ENCODE measurements at places on chromosomes 4 and X.

GRCh38 chrX:1205681-1206611 is 6.5 kb downstream of the CRLF2 start:
- no peak for DNase-seq

DNA sequence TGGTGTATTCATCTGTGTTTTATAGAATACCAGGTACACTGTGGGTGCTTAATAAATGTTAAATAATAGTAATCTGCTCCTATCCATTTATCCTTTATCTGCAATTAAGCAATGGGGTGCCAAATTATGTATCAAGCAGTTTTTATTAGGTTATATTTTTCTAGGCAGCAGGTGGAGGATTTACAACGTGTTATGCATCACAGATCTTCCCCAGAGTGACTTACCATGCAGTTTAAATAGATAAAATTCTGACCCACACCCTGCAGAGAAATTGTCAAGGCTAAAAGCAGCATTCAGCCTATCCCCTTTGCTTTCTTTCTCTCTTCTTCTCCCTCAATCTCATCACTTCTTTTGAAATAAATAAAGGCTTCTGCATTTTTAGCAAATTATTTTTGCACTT is 306.4 kb downstream of the CXXC4 start:
- no peak for DNase-seq

DNA sequence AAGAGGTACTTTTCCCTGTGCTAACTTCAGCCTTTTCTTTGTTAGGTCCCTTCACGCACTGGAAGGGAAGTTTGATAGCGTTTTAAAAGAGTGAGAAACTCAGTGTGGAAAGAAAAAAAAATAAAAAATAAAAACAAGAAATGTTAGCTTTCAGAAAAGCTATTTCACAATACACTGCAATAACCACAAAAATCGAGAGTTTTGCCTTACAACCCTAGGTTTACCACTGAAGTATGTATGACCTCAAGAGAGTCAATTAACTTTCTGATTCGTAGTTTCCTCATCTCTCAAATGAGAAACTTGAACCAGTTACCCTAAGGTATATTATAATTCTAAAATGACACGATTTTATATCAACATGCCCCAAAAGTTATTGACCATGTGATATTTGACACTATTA is 93.9 kb upstream of the JADE1 start:
- DNase-seq, result no peak

DNA sequence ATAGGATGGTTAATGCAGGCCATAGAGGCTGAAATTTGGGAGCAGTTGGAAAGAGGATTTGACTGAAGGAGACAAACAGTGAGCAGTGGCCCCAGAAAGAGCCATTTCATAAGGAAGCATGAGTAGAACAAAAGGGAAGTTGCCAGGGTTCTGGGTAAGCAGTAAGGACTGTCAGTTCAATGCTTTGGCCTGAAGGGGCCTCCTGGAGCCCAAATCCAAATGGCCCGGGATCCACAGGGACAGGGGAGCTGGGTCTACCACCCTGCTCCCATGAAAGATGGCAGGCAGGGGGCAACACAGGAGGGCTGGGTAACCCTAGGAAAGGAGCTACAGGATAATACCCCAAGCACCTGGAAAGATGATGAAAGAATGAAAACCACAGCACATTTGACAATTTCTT is 4.1 kb upstream of the INTS6L start:
- peak; percentile 75 for DNase-seq

DNA sequence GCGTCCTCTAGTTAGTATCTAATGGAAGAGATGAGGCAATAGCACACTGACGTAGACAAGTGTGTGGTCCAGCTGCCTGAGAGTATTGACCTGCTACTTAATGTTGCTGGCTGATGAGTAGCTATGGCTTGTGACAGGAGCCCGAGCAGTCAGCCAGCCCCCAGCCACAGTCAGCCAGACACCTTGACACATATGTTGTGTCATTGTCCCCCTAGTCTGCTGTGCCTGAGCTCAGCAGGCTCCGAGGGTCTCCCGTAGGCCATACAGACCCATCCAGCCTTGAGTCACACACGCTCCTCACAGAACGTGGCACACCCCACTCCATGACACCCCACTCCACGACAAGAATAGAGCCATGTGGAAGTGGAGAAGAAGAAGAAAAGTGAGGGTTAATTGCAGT is 362.1 kb downstream of the UNC5C start:
- no peak for DNase-seq

DNA sequence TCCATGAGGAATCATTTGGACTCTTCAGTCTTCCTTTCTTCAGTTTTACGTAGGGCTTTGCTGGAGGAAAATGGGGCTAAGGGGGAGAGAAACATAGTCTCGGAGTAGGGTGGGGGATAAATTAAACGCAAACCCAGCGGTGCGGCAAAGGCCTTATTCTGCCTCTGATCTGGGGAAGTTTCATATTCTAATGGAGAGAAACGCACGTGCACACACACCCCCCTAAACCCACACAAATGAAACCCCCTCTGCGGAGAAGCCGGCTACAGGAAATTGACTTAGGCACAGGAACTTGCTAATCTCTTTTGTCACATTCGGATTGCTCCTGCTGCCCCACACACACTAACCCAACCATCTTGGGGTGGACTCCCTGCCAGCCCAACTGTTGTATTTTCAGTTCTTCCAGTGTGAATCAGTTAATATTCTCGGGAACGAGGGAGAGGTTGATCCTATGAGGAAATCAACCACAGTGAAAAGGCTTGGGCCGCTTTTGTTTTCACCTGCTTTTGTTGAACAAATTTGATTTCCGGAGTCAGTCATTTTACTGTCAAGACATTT is at the start of gene RHOH:
RHOH (plus strand) TSS at position 308 of the 558 bp plus-strand sequence. CDS start 46,356 bp downstream, outside the sequence.
- peak; percentile 72 for DNase-seq

DNA sequence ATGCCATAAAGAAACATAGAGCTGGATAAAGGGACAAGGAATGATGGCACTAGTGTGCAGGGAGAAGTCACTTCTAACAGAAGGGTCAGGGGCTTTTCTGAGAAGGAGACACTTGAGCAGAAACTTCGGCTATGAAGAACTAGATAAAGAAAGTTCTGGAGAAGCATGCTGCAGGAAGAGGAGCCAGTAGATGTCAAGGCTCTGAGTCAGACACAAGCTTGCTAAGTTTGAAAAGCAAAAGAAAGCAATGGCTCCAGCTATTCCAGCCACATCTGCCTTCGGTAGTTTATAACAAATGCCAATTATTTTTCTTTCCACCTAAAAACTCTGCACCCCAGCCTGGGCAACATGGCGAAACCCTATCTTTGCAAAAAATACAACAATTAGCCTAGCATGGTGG is 7.5 kb downstream of the NUDT6 start:
- no peak for DNase-seq

GRCh38 chr4:101334963-101335572 is 12.3 kb downstream of the PPP3CA start:
- peak; percentile 83 for DNase-seq

DNA sequence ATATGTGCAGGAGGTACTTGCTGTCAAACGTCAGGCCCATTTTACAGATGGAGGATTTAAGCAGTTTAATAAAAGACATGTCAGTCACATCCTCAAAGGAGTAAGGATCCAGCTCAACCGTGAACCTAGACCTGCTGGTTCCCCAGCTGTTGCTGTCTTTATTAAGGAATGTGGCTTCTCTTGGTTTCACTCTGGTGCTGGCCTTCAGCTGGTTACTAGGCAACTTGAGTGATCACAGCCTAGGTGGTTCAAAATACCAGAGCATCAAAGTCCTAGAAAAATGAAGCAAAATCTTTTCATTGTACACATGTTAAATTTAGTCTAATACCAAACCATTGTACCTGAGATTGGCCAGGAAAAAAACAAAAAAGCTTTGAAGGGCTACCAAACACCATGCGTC is 32.7 kb upstream of the GLRA2 start:
- peak; percentile 29 for DNase-seq

- DNase-seq, result peak; percentile 25
These were observed 1233.3 kb upstream of the PABPC4L start for GRCh38 chr4:135434936-135435335.

- no peak for DNase-seq
These were observed 319.0 kb downstream of the STK32B start for GRCh38 chr4:5370286-5370685.

DNA sequence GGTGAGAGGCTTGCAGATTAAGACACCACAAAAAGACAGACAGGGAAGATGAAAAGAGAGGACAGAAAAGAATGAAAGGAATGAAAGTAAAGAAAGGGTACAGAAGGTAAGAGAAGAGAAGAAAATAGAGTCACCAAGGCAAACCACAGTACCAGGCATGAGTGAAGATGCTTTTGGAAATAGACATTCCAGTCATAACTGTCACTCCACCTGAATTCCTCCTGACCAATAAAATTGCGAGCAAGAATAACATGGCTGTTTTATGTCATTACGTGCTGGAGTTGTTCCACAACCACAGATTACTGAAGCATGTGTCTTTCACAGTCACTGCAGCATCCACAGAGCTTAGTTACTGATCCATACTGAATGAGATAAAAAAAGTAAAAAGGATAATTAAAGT is 864.9 kb upstream of the SLIT2 start:
- DNase-seq, result no peak

- DNase-seq, result no peak
These were observed 287.4 kb downstream of the SMARCA1 start for GRCh38 chrX:129235903-129236302.

GRCh38 chr4:36640876-36641275 is 359.5 kb downstream of the DTHD1 start:
- no peak for DNase-seq

- no peak for DNase-seq
These were observed 40.6 kb downstream of the CHRDL1 start for GRCh38 chrX:110755061-110755460.

- no peak for DNase-seq
These were observed 29.0 kb downstream of the RNF212 start for GRCh38 chr4:1084394-1084793.

- no peak for DNase-seq
These were observed 39.0 kb upstream of the CD99 start for GRCh38 chrX:2652106-2652505.

DNA sequence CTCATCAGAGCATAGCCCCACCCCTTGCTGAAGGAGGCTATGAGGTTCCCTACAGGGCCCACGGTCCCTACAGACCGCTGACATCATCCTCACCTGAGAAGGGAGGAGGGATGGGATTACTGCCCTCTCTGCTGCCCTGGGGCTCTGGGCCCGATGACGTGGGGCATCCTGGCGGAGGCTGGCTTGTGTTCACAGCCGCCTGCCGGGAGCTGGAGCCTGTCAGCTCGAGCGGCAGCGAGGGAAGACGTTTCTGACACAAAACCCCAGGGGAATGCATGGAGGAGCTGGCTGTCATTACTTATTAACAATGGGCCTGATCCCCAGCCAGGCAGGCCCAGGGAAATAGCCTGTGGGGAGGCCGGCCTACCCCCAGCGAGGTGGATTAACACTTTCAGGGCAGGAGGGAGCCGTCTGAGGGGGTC is 106.6 kb upstream of the ATP6AP2 start:
- DNase-seq, result no peak

- DNase-seq, result peak; percentile 72
These were observed 2.7 kb downstream of the GASK1B start for GRCh38 chr4:158169931-158170690.

- DNase-seq, result no peak
These were observed 388.7 kb downstream of the FAT4 start for GRCh38 chr4:125703443-125703842.

GRCh38 chr4:80538276-80538926 is 202.9 kb downstream of the CFAP299 start:
- no peak for DNase-seq

GRCh38 chrX:97060020-97060419 is 176.3 kb downstream of the RPA4 start:
- no peak for DNase-seq

DNA sequence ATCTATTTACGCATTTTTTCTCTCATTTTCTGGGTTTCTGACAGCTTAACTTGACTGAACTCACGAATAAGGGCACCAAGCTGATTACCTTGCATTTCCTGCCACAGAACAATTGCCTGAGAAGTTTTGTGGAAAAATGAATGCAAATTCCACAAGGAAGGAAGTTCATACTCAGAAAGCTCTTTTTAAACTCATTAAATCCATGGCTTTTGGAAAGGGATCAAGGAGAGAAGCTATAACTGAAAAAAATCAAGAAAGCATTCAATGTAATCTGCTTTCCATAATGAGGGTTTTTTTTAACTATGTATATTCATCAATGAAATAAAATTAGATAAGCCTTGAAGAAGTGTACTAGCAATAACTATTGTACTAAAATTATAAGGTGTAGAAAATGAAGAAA is 252.5 kb downstream of the GPM6A start:
- no peak for DNase-seq

GRCh38 chr4:146105464-146105863 is 70.1 kb upstream of the LSM6 start:
- DNase-seq, result peak; percentile 17

DNA sequence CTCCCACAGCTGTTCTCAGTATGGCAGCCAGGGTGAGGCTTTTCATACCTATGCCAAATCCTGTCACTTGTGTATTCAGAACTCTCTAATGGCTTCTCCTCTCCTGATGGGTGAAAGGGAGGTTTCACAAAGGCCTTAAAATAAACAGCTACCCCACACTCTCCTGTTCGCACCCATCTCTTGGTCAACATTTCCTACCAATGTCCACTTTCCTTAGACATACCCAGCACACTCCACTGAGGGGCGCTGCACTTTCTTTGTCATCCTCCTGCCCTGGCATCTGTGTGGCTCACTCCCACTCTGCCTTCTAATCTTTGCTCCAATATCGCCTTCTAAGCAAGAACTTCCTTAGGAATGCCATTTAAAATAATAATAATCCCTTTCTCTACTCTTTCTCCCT is 313.3 kb downstream of the PPP3CA start:
- peak; percentile 13 for DNase-seq

GRCh38 chr4:124019749-124020549 is 623.4 kb downstream of the SPRY1 start:
- DNase-seq, result no peak

- no peak for DNase-seq
These were observed 64.7 kb upstream of the BTC start for GRCh38 chr4:74858921-74859562.

- DNase-seq, result peak; percentile 25
These were observed 182.6 kb downstream of the GABRB1 start for GRCh38 chr4:47213971-47214370.

DNA sequence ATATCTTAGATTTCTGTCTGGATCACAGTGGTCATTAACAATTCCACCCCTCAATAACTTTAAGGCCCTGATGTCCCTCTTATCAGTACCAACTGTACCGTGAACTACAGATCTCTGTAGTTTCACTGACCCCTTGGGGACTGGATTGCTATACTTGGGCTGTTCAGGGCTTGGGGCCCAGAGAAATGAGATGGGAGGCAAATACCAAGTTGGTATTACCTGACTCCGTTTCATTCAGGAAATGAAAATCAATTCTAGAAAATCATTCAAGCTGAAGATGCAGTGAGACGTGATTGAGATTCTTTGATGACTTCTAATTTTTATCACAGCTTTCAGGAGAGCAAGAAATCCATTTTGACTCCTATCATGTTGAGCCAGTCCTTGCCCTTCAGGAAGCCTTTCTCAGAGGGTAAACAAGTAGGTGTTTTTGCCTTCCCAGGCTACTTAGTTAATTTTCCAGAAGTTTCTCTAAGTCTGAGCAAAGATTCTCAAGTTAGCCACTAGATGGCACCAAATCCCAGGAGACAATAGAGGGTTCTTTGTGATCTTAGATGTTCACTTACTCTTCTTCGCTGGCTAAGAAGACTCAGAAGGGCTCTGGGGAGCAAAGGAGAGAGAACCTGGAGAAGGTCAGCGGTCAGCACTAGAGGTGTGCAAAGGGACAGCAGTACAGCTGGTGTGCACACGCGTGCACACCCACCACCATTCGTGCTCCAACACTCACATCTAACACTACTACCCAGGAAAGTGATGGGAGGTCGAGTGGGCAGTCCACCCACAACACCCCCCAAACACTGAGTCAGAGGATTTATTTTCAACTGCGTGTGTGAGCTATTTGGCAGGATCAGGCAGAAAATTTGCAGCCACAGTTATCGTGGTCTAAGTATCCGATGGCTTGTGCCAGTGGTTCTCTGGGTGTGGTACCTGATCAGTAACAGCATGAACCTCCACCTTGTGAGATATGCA is 7.4 kb downstream of the HNRNPH2 start:
- peak; percentile 77 for DNase-seq

Measured in OCI-M1 (cell line).